ENCODE measurements at places on chromosomes 5 and 9.

GRCh38 chr9:3836011-3836410 is 310.2 kb upstream of the RFX3 start:
- DNase-seq: no peak

- no peak for DNase-seq
Observed at GRCh38 chr9:122016744-122017143, 76.4 kb downstream of the TTLL11 start.

- DNase-seq: no peak
Observed at GRCh38 chr9:438066-438465, 223.4 kb downstream of the DOCK8 start.

DNA sequence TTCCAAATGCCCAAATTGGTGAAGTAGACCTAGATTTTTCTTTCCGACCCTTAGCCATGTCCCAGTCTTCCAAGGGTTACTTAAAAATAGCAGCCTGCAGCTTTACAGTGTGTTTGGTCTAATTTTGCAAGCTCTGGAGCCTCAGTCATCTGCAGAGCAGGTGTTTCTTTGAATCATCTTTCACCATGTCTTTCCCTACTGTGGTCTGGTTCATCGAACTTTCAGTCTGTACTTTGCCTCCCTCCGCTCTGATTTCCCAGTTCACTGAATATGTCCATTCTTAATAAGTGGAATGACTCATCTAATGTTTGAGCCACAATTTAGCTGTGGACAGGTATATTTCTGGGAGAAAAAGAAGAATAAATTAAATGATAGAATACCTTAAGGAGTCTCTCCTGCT is 1060.7 kb downstream of the EFNA5 start:
- no peak for DNase-seq

DNA sequence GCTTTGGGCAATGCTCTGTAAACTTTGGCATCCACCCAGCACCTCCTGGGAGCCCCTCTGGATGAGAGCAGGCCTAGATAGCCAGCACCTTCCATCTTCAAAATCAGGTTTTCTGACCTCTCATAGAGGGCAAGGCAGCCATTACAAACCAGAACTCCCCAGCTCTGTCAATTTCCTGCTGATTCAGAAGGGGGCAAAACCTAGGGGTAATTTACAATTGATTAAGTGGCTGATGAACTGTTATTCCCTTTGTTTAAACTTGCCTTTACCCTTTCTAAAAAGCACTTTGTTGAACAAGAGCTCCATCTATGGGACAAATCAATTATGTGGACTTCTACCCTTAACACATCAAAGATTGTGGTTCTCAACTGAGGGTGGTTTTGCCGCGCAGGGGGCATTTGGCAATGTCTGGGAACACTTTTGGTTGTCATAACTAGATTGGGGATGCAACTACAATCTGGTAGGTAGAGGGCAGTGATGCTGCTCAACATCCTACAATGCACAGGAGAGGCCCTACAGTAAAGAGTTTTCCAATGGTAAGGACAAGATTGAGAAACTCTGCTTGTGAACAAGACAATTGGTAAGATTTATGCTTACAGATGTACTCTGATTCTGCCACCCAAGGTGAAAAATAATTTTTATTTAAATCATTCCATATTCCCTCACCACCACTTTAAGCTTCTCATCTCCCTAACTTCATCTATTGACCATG is 184.1 kb downstream of the MARCHF11 start:
- DNase-seq: no peak

- DNase-seq: no peak
Observed at GRCh38 chr5:54438620-54439389, 16.7 kb upstream of the HSPB3 start.

- no peak for DNase-seq
Observed at GRCh38 chr5:75824323-75824722, 107.1 kb upstream of the POC5 start.

GRCh38 chr9:96435345-96435744 is 14.6 kb upstream of the HABP4 start:
- no peak for DNase-seq

DNA sequence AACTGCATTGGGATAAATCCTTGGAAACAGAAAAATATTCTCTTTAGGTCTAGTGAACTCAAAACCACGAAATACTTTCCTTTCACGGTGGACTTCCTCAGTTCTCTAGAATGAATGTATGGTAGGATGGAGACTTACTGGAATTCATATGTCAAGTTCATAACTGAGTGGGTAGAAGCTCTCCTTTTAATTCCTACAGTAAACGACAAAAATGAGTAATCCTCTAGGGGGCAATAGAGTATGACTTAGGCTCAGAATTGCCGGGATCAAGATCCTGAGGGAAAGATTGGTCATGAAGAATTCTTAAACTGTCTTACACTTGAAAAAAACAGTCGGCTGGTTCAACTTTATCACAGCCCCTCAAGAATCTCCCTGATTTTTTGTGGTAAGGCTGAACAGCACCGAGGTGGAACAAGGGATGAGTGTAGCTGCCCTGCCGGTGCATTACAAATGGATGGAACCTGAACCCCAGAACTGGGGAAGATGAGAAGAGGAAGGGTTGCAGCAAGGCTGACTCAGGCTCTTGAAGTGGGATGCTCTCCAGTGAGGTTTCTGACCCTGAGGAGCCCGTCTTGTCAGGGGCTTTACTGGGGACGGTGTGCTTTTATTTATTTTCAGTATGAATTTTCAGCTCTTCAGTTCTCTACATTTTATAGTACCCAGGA is 14.0 kb upstream of the LOX start:
- no peak for DNase-seq

DNA sequence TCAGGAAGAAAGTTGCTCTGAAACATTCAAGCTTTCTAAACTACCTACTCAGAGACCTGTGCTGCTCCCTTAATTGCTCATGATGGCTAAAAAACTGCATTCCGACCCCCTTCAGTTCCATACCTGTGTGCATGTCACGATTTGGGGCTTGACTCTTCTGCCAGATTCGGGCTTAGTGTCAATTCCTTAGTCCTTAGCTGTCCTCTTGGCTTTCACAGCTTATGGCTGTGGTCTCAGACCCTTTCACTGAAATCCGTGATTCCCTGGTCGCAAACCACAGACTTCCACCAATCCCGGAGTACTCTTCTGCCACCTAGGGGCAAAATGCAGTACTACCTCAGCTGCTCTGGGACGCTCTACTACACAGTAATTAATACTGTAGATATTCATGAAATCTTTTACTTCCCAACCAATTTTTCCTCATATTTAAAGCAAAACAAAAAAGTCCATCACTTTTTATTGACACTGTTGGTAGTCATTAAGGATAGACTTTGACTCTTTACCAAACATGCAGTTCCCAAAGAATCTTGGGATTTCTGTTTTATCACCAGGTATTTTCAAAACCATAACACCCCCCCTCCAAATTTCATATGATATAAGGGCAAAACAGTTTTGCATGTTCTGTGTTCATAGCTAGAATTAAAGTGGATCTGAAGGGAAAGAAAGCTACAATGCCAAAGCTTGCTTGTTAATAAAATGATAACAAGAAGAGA is 617.4 kb downstream of the SLCO4C1 start:
- DNase-seq: no peak

GRCh38 chr5:79803007-79803406 is 113.4 kb downstream of the CMYA5 start:
- DNase-seq: no peak

All from T-cell (primary cell).